Activated CD4-positive, alpha-beta T cell treated with anti-CD3 and anti-CD28 coated beads for 48 hours (primary cell): ENCODE measurements at places on chromosomes 7 and 10.

- no peak for DNase-seq
Measured at GRCh38 chr10:103083977-103084320, 109.1 kb downstream of the NT5C2 start.

- DNase-seq: no peak
Measured at GRCh38 chr7:30514776-30515175, 10.1 kb upstream of the GGCT start.

GRCh38 chr10:70652761-70653657 lies 19.3 kb upstream of the ADAMTS14 start:
- no peak for DNase-seq

- DNase-seq: no peak
Measured at GRCh38 chr7:70040051-70040450, 441.8 kb downstream of the AUTS2 start.
